ENCODE measurements at places on chromosomes 1 and 21. TPM values are rescaled to one million over a fixed set of nuclear protein-coding genes. Genes with fewer than 3 reads are reported as not detected.

DNA sequence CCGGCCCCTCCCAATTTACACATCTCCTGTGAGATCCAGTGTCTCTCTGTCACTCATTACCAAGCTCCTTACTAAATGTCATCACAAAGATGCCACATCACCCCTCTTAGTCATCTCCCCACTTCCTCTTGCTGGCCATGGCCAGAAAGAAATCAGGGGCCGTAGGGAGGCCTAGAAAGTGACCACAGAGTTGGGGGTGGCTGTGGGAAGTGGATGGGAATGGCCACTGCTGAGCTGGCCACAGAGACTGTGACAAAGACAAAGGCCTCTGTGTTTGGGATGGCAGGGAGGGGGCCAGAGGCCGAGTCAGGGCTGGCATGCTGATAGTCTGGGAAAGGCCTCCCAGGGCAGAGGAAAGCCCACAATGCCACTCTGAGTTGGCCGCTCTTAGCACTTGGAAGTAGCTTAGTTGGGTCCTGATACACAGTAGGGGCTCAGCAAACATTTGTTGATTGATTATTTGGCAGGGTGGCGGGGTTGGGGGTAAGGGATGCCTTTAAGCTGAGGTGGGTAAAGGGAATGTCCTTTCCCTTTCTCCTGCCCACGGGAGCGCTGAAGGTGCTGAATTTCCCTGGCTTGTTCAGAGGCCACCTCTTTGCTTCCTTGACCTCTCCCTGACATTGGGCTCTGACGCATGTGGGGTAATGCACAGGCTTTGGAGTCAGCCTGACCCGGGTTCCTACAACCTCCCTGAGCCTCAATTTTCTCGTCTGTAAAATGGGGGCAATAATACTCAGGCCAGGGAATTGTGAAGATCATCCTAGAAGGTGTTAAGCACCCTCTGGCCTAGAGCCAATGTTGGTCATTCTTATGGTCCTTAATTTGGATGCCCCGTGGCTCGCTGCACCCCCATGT lies 13.2 kb downstream of the NAV1 start:
- DNase-seq = no peak

GRCh38 chr1:187001198-187001889 lies 172.6 kb downstream of the PLA2G4A start:
- no peak for DNase-seq

GRCh38 chr1:50126927-50127715 lies 18.4 kb downstream of the ELAVL4 start:
- no peak for DNase-seq

- DNase-seq = peak; percentile 50
Measured at GRCh38 chr1:174989536-174990220, 10.1 kb upstream of the CACYBP start.

- DNase-seq = no peak
Measured at GRCh38 chr1:73576083-73576482, 621.9 kb downstream of the LRRIQ3 start.

DNA sequence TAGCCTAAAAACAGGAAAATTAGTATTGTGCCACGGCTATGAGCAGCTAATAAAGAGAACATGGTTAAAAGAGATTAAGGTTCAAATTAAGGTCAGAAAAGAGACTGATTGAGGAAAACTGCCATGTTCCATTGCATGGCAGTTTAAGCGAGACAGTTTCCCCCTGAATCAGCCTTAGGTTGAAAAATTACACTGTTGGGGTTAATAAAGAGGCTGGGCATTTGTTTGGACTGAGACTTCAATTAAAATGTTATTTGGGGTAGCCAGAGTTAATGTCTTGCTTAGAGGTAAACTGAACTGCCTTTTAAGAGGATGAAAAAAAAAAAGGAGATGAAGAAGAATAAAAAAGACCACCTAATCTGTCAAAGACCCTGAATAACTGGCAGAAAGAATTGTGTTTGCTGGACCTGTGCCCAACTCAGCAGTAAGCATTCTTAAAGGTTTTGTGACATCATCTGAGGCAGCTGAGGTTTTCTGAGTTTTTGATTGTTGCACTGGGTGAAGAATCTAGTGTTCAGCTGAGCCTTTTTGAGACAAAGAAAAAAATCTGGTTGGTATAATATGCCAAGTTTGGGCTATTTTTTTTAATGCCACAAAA lies 17.7 kb upstream of the PROX1 start:
- no peak for DNase-seq

DNA sequence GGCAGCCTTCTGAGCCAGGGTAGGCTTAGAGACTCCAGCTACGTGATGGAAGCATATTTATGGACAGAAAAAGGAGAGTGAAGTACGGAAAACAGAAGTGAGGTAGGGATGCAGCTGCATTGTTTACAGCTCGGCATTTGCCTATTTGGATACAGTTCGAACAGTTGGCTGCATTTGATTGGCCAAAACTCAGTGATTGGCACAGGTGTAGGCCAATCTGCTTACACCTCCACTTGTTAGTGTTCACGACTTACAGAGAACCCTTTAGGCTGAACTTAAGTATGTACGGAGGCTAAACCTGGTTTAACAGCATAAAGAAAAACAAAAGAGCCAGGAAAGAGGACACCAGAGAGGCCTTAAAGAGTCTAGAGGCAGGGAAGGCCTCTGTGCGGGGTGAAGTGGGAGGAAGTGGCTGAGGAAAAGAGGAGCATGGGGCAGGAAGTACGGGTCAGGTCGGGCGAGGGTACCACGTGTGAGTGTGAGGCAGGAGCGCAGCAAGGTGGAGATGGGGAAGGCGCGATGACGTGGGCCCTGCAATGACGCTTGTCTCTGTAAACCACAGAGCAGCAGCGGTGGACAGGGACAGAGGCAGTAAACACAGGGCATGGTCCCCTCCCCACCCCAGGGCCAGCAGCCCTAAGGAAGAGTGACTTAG lies 32.0 kb downstream of the RSPH1 start:
- no peak for DNase-seq

DNA sequence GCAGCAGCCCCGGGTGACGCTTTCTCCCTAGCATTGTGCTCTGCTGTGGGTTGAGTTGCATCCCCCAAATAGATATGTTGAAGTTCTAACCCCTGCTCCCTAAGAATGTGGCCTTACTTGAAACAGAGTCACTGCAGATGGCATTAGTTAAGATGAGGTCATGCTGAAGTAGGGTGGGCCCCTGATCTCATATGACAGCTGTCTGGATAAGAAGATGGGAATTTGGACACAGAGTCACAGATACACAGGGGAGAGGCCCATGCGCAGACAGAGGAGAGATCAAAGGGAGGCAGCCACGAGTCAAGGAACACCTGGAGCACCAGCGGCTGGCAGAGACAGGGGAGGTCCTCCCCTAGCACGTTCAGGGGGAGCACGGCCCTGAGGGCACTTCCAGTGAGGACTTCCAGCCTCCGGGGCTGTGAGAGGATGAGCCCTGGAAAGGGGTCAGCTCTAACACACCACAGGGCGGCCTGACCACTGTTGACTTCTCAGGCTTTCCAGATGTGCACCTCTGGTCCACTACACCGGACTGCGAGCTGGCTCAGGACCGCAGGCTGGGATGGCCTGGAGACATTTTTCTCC lies 46.4 kb downstream of the ABCG1 start:
- no peak for DNase-seq

The PLA2G4A gene
- 11.6 TPM for polyA plus RNA-seq

The CRABP2 gene
- polyA plus RNA-seq = 88.6 TPM
